ENCODE measurements at places on chromosomes 6 and 20.

DNA sequence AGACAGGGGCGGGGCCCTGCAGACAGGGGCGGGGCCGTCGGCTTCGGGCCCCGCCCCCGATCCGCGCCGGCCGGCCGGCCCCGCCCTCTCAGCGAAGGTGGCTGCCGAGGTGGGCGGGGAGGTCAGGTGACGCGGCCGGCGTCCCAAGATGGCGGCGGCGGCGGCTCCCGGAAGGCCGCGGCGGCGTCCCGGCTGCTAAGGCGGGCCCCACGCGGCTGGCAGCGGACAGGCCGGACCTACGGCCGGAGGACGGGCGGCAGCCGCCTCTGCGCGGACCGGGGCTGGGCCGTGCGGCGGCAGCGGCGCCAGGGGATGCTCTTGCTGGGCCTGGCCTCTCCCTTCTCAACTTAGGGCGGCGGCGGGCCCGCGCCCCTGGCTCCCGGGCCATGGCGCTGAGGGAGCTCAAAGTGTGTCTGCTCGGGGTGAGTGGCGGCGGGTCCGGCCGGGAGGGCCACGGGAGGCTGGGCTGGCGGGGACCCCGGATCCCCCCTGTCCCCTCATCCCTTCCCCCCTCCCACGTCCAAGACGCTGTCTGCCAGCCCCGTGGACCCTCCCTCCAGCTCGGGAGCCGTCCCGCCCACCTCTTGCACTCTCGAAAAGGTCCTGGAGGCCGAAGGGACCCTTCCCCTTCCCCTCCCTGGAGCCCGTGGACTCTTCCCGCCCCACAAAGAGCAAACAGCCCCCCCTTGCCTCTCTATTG, at the start of gene RAB22A:
TSS of gene RAB22A (plus strand) at position 125 of the 700 bp plus-strand sequence. CDS start at position 387, 262 bp downstream.
- peak; percentile 84 for DNase-seq

- no peak for DNase-seq
These were observed 5.3 kb downstream of the DOP1A start for GRCh38 chr6:83072726-83073125.

DNA sequence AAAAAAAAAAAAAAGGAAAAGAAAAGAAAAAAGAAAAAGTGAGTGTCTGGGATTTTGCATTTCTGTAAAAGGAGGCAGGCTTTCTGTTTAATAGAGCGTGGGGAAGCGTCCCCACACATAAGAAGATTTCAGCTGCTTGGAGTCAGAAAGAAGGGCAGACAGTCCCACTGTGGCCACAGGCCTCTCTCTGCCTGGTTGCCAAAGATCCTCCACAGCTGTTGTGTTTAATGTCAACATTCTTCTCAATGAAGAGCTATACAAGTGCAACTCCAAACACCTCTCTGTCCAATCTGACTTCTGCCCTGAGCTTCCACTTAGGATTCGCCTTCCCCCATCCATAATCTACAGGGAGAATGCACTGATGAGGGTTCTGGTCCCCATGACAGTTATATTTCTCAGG, 64.3 kb upstream of the MLN start:
- no peak for DNase-seq

DNA sequence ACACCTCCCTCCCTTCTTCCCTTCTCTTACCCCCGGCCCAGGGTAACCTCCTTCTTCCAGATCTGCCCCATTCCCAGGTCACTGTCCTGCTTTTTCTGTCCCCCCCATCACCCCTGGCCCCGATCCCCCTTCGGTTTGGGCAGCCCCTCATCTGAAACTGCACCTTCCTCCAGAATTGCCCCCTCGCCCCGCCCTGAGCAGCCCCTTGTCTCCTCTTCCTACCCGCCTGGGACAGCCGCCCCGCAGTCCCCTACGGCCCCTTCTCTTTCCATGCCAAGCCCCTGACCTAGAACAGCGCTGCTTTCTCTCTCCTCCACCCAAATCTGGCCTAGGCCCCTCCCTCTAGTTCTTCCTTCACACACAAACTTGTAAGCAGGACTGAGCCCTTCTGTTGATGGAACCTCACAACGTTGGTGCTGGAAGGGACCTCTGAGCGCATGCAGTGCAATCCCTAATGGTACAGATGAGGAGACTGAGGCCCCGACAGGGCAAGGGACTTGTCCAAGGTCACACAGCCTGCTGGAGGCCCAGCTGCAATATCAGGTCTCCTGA, 630 bp downstream of the PPP2R5D start:
- DNase-seq = no peak

GRCh38 chr20:3751305-3751674, 16.3 kb downstream of the ADISSP start:
- DNase-seq = no peak

DNA sequence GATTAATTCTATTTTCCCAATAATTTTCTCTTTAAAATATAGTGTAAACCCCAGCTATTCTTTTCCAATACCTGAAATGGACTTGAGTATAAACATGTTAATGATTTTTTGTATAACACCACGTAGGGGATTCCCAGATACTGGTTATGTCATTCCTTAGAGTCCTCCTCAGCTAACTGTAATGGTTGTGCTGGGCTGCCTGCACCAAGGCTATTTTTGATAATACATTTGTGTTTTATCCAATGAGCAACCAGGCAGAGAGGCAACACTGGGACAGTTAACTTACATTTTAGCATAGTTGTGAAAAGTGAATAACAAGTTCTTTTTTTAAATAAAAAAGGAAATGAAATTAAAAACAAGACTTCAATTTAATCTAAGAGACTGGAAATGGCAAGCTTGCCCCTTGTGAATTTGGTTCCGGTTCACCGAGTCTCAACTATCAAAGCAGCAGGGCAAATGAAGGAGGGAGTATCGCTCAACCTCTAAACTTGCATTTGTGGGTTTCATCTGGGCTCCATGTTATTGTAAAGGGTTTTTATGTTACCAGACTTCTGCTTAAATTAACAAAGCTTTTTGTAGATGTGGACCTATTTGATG, 18.8 kb upstream of the BACH2 start:
- no peak for DNase-seq

GRCh38 chr6:30760549-30760948, 16.2 kb upstream of the IER3 start:
- no peak for DNase-seq

DNA sequence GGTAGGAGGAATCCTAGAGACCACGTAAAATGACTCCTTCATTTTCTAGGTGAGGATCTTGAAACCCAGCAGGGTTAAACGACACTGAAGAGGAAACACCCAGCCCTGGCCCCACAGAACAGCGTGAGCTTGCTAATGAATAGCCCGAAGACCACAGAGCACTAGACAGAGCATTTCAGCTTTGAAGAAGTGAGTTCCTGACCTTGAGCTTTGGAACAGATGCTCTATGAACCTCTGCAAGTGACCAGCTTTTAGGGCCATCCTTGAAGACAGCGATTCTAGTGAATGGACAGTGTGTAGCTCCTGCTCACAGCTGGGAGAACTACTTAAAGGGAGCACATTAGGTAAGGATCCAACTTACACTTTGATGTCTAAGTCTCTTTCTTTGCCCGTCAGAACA, 74.0 kb upstream of the FRMD1 start:
- DNase-seq = no peak

GRCh38 chr6:136465766-136466303, 84.4 kb downstream of the MAP7 start:
- DNase-seq = no peak

DNA sequence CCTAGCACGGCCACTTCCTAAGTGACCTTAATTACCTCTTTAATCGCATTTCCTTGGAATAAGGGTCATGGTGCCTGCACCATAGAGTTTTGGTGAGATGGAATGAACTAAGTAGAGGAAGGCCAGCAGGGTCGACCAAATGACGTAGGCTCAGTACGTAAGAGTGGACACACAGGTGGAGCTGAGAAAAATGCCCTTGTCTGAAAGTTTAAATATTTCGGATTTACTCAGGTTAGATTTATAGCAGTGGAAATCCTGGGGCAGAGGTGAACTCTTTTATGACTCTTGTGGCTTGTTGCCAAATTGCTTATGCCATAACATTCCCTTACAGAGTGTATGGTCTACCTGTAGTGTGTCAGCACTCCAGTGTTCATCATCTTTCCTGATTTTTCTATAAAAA, 23.6 kb upstream of the BTBD3 start:
- no peak for DNase-seq

- DNase-seq = no peak
These were observed 10.7 kb downstream of the PXDC1 start for GRCh38 chr6:3740551-3741476.

- DNase-seq = no peak
These were observed 27.0 kb downstream of the IL17A start for GRCh38 chr6:52213127-52213526.
